Thyroid gland (tissue), 4 donors: ENCODE measurements at places on chromosomes 2 and 18. TPM values are rescaled to one million over a fixed set of nuclear protein-coding genes. Genes with fewer than 3 reads are reported as not detected.

CD226 gene
- total RNA-seq: 3.5 TPM

CPO gene
- total RNA-seq: 1.1 TPM

TCF23 gene
- not detected for total RNA-seq

DNA sequence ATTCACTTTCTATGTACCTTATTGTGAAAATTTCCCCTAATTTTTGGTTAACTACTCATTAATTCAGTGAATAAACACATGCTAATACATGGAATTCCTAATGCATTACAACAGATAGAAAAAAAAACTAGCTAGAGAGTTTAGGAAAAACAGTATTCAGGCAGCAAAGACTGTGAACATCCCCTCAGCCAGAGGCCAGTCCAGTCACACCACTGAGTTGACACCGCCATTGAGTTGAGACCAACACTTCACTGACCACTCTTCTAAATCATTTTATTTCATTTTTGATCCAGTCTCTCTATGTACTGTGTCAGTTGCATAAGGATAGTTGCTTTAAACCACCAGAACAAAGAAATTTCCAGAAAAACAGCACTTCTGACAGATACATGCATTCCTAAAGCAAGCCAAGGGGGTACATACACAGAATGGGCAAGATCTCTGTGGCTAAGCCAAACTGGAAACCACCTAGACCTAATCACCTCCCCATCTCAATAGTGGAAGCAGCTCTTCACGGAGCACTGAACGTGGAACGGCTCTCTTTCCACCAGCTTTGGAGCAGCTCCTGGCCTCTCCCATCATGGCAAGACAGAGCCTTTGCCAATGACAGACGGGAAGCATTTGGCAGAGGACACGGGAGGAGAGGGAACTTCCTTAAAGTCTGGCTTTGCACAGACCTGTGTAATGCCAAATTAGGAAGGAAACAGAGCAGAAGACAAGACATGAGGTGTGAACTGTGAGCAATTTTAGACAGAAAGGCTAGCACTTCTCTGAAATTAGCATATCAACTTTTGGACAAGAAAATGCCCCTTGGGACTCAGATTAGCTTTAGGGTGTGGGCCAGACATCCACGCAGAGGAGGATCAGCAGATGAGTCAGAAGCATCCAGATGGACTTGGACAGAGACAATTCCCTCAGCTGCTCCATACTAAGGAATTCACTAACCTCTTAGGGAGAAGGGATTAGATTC is 36.4 kb downstream of the CACNB4 start:
- DNase-seq: peak; percentile 23

DNA sequence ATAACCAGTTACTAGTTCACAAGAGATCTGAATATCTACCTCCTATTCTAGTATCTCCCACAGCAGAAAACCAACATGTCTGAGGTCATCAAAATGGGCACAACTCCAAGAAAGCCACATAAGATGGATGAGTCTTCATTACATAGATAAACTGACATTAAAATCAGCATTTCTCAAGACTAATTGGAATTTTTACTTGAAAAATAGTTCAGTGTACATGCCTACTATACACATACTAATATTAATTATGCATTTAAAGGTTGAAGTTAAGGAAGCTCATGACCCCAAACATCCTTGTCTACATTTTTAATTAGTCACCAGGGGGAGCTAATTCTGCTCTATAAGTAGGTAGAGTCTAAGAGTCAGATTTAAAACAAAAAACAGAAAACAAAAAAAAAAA is 41.9 kb downstream of the ZNF521 start:
- no peak for DNase-seq

DNA sequence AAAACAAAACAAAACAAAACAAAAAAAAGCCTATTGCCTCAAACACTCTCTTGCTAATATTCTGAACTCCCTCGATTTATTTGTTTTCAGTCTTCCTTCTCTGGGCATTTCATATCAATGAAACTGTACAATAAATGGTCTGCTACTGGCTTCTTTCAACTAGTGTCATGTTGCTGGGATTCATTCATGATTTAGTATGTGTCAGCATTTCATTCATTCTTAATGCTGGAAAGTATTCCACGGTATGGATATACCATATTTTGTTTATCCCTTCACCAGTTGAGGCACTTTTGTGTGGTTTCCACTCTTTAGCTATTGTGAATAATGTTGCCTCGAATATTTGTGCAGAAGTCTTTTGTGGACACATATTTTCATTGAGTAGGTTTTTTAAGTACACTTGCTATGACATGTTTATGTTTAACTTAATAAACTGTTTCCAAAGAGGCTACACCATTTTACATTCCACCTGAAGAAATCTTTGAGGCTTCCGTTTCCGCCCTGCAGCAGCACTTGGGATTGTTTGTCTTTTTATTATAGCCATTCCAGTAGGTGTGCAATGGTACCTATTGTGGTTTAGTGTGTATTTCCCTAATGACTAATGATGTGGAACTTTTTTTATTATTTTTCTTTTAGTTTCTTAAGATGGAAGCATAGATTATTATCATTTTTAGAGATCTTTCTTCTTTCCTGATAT is 543.6 kb upstream of the SOX11 start:
- DNase-seq: no peak

GRCh38 chr18:69787825-69788547 is 159.7 kb downstream of the CD226 start:
- DNase-seq: no peak
